Renal cortex interstitium (tissue), 15 donors: ENCODE measurements at places on chromosomes 16 and 17. TPM values are rescaled to one million over a fixed set of nuclear protein-coding genes. Genes with fewer than 3 reads are reported as not detected.

DNA sequence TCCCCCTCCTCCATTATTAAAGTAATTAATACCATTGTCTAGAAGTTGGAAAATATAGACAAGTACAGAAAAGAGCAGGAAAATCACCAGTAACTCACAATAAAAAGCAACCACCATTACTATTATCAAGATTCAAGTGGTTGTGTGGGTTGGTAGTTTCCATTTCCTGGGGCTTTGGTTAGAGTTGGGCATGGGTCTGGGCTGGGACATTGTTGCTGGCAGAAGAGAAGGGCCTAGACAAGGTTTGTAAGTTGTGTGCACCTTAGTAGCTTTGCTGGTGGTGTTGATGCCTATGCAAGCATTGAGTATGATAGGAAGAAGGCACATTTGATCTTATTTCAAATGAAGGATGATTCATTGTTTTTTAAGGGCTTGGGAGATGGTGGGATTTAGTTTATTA is 25.4 kb upstream of the NFATC3 start:
- DNase-seq = no peak

DNA sequence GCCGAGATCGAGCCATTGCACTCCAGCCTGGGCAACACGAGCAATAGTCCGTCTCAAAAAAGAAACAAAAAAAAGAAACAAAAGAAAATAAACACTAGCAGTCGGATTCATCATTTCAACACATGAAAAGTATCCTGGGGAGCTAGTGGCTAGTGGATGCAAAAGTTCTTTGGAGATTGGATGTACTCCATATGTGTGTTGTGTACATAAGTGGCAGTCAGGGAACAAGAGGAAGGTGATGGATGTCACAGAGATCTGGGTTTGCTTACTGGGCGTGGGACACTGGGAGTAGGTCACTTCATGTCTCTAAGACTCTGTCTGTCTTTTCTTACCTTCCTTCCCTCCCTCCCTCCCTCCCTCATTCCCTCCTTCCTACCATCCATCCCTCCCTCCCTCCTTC is 35.4 kb downstream of the MRC2 start:
- no peak for DNase-seq

GRCh38 chr17:70989280-70989679 is 819.9 kb downstream of the KCNJ2 start:
- DNase-seq = no peak

The UNC13D gene
- polyA plus RNA-seq = 5.5 TPM
